ELF-1 (cell line): ENCODE measurements at places on chromosomes 4 and X.
A peak's percentile ranks its signal among the peaks of the same experiment; 100 is the strongest.

GRCh38 chr4:187478292-187479140, 517.1 kb upstream of the ZFP42 start:
- peak; percentile 17 for DNase-seq

DNA sequence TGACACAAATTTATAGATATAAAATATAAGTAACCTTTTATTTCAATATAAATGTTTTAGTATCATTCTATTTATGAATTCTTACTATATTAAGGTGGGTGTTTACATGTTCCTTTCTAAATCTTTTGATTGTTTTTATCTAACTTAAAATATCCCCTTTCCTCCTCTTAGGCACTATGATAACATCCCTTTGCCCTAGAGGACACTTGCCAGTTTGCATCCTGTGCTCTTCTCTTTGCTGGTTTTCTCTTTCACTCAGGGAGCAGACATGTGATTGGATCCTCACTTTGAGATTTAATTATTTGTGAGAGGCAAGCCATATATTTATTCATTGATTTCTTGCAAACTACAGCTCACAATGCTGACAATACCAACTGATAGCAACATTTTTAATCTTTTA, 16.2 kb downstream of the LRIT3 start:
- DNase-seq: no peak

- peak; percentile 58 for DNase-seq
Observed at GRCh38 chr4:3324093-3324815, 31.4 kb downstream of the RGS12 start.

DNA sequence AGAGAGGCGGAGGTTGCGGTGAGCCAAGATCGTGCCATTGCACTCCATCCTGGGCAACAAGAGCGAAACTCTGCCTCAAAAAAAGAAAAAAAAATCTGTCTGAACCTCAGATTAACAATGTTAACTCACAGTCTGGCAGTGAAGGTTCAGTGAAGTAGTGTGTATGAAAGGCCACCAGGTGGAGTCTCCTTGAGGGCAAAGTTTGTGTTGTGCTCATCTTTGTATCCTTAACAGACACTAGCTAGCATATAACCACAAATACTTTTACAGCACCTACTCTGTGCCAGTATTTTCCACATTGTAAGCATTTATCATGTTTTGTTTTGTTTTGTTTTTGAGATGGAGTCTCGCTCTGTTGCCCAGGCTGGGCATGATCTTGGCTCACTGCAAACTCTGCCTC, 46.0 kb upstream of the MGST2 start:
- DNase-seq: no peak

DNA sequence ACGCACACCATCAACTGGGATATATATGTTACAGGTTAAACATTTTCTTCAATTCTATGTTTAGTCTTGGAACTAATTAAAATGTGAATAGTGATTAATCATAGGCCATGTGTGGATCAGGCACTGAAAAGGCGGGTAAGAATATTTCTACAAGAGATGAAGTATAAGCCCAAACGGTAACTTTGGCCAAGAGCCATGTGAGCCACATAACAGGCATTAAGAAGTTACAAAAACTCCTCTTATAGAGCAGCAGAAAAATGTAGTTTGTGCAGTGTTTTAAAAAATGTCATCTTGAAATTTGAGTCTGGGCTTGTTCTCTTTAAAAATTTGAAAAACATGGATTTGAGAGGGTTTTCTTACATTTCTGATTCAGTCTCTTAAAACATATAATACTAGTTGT, 521.8 kb upstream of the DIPK2B start:
- DNase-seq: no peak

DNA sequence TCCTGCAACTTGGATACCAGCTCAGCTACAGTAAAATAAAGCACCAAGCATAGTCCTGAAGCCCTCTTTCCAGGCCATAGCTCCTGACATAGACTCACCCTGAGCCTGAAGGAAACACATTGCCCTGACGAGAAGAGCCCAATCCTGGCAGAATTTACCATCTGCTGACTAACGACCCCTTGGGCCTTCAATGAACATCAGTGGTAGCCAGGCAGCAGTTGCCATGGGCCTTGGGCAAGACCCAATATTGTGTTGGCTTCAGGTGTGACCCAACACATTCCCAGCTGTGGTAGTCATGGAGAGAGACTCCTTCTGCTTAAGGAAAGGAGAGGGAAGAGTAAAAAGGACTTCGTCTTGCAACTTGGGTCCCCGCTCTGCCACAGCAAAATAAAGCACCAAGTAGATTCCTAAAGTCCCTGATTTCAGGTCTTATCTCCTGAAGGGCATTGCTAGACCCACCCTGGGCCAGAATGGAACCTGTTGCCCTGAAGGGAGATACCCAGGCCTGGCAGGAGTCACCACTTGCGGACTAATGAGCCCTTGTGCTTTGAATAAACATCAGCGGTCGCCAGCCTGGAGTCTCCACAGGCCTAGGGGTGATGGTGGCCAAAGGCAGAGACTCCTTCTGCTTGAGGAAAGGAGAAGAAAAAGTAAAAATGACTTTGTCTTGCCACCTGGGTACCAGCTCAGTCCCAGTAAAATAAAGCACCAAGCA, 902.6 kb downstream of the C4orf33 start:
- DNase-seq: no peak

GRCh38 chrX:10851809-10852208, 231.4 kb upstream of the MID1 start:
- DNase-seq: no peak

DNA sequence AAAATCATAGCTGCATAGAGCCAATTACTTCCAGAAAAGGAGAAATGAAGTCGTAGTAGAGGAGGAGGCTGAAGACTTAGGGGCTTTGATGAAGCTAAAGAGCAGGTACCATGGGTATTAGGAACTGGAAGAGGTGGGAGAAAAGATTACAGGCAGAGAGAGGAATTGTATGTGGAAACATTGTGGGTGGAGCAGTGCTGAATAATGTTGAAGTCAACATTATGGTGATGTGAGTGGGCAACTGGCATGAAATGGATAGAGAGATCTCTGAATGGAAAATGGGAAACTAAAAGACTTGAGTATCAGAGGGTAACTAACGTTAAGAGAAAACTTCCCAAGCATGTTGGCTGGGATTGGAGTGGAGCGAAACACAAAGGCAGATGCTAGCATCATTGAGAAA, 92.5 kb downstream of the AREG start:
- no peak for DNase-seq

- DNase-seq: no peak
Observed at GRCh38 chr4:104424475-104424941, 70.2 kb downstream of the CXXC4 start.

GRCh38 chr4:79185526-79186045, 140.3 kb downstream of the NAA11 start:
- no peak for DNase-seq

DNA sequence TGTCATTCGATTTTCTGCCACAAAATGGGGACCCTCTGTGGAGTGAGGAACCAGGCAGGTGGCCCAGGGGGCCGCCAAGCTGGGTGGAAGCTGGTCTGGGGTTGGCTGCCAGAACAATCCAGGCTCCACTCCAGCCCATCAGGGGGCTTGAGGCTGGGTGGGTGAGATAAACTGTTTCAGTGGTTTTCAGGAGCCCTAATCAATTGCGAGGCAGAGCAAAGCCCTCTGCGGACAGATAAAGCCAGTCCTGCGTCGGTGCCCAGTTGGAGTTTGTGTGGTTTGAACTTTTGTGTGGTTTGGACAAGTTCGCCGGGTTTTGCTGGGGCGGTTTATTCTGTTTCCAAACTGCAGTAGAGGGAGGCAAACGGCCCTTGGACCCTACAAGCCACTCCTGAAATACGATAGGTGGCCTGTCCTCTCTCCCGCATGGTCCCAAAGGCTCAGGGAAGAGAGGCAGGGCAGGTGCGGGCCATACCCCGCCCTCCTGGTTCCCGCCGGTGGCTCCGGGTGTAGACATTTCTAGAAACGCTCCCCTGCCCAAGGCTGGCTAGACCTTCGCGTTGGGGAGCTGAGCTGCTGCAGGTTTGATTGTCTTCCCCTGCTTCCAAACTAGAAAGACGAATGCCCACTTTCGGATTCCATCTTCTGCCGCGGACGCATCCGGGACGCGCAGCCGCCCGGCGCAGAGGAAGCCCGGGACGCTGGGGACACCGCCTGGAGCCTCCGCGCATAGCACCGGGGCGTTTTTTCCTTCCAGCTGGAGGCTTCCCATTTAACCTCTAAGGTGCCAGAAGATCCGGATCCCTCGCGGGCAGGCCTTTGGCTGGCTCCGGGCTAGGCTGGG, 169.0 kb upstream of the BCOR start:
- peak; percentile 89 for DNase-seq

GRCh38 chr4:25818371-25818871, 44.4 kb downstream of the SEL1L3 start:
- DNase-seq: no peak

- DNase-seq: no peak
Observed at GRCh38 chr4:87377816-87378215, 13.2 kb downstream of the HSD17B11 start.

DNA sequence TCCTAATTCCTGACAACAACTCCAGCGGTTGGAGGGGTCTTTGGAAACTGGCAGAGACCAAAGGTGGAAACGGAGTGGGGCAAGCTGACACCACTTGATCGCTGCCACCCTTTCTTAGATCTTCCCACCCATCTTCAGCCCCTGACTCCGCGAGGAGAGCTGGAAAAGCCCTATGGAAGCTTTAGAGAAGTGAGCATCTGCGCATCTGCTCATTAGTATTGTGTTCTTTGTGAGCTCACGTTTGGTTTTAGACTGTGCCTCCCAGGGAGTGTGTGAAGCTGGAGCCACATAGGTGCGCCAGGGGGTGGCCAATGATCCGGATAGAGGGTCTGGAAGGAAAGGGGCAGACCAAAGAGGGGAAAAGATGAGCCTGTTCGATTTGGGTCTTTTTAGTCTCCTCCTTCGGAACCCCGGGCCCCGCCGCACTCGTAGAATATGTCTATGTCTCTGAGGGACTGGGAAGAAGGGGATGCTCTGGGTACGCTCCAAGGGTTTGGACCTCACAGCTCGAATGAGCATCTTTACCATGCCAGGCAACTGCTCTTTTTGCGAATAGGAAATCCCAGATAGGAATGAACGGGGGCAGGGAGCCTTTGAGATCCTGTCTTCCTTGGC, 578 bp upstream of the DKK2 start:
- peak; percentile 2 for DNase-seq

- no peak for DNase-seq
Observed at GRCh38 chr4:39157520-39157919, 24.8 kb upstream of the WDR19 start.

DNA sequence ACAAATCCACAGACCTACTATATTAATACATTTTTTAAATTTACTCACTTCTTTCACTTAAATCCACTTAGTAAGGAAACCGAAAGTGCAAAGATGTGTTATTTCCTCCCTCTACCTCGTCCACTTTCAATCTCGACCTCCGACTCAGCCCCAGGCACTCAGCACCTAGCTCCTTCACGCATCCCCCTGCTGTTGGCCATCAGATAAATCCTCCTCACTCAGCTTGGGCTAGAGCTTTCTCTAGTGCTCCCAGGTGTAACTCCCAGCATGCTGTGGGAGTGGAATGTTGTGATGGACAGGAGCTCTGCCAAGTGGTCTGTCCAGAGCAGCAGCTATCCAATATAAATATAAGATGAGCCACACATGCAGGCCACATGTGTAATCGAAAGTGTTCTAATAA, 26.7 kb upstream of the TEC start:
- DNase-seq: no peak

GRCh38 chrX:20116087-20116576, 575 bp downstream of the MAP7D2 start:
- peak; percentile 43 for DNase-seq

- no peak for DNase-seq
Observed at GRCh38 chrX:110276778-110277177, 41.1 kb downstream of the AMMECR1 start.

DNA sequence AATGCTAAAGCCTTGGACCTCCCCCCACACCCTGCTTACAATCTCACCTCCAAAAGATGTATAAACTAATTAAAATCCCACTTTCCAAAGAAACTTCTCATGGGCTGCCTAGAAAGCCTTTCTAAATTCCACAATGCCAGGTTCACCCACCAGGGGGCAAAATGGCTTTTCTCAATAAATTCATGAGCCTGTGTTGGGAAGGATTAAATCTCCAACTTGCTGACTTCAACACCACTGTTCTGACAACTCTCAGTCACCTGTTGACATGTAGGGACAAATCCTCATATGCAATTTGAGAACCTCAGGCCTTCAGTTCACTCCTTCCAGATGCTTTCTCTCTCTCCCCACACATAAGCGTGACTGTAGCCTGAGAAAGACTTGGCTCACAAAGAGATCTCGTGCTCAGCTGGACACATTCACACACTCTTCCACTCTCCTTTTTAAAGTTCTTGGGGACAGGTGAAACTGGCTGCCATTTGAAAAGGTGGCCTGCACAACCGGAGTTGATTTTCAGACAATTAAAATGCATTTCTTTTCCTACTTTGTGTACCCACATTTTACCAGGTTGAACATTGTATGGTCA, 88.6 kb upstream of the PRPS2 start:
- DNase-seq: peak; percentile 27

DNA sequence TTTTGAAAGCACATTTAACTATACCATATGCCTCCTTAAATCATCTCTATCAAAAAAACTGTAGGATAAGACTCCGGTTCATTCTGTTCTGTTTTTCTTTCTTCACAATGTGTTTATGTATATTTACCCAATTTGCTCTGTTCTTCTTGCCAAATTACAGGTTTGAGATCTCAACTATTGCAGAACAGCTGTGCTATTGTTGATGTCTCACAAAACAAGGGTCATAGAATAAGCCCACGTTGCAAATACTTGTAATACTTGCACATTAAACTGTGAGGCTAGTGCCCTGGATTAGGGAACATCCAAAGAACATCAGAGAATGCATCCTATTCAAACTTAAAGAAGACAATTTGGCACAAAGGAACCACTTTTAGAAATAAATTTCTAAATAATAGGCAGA, 45.4 kb downstream of the ANTXR2 start:
- no peak for DNase-seq

DNA sequence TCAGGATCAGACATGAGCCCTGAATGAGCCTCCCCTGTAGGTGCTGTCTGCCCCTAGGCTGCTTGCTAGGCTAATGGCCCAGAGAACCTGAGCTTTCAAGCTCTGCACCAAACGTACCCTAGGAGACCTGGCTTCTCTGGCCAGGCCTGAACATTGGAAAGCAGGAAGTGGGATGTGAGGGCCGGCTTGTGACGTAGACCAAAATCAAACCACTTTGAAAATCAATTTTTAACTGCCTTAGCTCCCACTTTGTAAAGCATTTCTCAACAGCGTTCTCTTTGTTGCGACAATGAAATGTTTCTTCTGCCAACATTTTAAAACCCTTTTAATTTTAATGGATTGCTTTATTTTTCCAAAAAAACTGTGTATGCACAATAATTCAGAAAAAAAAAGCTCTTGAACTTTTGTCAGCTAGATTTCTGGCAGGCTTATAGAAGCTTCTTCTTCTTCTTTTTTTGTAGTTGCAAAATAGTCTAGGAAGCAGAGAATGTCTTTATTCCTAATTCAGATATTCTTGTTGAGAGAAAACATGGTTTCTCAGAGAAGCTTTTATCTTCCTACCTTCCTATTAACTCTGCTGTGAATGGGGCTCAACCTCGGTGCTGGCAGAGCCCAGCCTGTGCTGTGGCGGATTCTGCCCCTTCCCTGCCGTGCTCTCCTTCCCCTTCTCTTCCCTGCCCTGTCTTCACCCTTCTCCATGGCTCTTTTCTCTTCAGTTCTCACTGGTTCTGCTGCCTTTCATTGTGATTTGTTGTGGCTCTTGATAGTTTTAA, 145.2 kb upstream of the SFRP2 start:
- DNase-seq: peak; percentile 50

GRCh38 chrX:46777971-46778810, 19.3 kb upstream of the SLC9A7 start:
- peak; percentile 52 for DNase-seq

- DNase-seq: no peak
Observed at GRCh38 chrX:97538745-97539144, 655.0 kb downstream of the RPA4 start.
